ENCODE measurements at places on chromosomes 5 and 9.

DNA sequence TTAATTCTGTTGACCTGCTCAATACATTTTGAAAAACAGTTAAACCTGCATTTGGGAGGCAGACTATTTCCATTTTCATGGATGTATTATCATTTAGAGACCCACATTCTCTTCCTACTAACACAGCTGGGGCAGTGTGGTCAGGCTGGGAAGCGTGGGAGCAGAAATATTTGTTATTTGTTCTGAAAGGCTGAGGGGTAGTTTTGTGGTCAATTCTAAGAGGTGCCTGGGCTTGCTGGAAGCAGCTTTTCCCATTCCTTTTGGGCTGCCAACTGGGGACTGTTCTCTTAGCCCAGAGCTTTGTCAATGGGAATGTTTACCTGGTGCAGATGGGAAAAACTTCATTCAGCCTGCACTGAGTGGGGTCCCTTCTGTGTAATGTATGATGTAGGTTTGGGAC, 171.4 kb upstream of the DAP start:
- no peak for DNase-seq

GRCh38 chr9:12814877-12815237, 40.0 kb downstream of the LURAP1L start:
- DNase-seq: no peak

- DNase-seq: no peak
Measured at GRCh38 chr5:439636-440035, 3.3 kb upstream of the EXOC3 start.

GRCh38 chr9:118418887-118419565, 714.8 kb downstream of the TLR4 start:
- no peak for DNase-seq

GRCh38 chr5:80399526-80400239, 8.2 kb upstream of the ZFYVE16 start:
- no peak for DNase-seq

DNA sequence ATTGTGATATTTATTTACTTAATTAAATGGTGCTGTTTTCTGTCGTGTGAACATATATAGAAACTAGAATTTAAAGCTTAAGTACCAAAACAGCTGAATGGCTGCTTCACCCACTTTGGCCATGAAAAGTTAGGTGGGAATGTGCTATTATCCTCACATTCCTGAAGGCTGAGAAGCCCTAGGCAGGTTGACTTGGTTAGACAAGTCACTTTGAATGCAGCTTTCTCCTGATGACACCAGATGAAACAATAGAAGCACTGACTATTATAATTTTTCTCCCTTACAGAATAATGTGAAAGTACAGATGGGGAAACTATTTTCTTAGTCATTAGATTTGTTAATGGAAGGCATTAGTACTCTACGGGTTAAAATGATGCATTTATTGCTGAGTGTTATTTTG, 65.1 kb upstream of the C5orf46 start:
- no peak for DNase-seq

GRCh38 chr5:123610665-123611405, 98.9 kb downstream of the CSNK1G3 start:
- peak; percentile 30 for DNase-seq

GRCh38 chr9:18261181-18261580, 212.8 kb upstream of the ADAMTSL1 start:
- DNase-seq: no peak

DNA sequence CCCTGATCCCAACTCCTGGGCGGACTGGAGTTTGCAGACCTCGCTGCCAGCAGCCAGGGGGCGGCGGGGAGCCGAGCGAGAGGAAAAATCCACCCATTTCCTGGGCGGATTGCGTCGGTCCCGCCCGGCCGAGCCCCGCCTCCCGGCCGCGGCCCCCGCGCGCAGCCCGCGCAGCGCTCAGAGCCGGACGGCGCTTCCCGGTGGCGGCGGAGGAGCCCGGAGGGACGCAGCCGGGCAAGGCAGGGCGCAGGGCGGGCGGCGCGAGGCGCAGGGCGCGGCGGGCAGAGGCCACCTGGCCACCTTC, at the start of gene OLFM1:
Gene OLFM1 (plus strand): TSS at position 180 of the 304 bp plus-strand sequence. CDS start 322 bp downstream, outside the sequence.
- no peak for DNase-seq

GRCh38 chr9:77133011-77133410, 44.3 kb upstream of the VPS13A start:
- DNase-seq: no peak

GRCh38 chr9:27548055-27548741, 18.6 kb upstream of the MOB3B start:
- DNase-seq: no peak
